ENCODE measurements at places on chromosomes 2 and 18. TPM values are rescaled to one million over a fixed set of nuclear protein-coding genes. Genes with fewer than 3 reads are reported as not detected.

GRCh38 chr2:10934979-10935350, 23.2 kb downstream of the KCNF1 start:
- no peak for DNase-seq

The LOXHD1 gene
- not detected for total RNA-seq

- no peak for DNase-seq
These were observed 81.7 kb upstream of the SEC11C start for GRCh38 chr18:59057969-59058368.

DNA sequence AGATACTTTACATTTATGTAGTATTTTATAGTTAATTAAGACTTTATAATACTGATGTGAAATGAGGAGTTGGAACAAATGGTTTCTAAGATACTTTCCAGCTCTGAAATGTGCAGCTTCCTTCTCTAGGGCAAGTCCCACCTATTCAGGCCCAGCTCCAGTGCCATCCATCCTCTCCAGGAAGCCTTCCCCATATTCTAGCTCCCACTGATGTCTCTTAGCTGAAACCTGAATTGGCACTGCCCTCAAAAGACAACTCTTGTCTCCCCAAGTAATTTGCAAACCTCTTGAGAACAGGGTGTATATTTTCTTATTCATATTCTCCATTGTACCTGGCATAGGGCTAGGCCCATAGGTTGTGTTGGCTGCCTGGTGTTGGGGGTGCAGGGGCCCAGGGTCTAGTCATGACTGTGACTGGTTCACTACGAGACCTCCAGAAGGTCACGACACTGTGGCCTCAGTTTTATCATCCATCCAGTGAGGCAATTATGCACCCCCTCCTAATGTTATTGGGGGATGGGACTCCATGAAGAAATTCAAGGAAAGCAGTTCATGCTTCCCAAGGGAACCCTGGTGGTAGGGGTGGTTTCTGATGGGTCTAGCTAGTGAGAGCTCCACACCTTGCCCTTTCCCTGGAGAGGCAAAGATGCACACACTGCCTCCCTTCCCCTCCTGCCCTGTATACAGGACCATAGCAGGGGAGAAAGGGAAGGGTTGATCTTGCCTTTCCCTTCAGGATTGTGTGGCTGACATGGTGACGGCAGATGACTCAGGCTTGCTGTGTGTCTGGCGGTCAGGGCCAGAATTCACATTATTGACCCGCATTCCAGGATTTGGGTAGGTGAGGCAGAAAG, 2.8 kb downstream of the WDR54 start:
- DNase-seq: no peak

The WBP1 gene
- 28.2 TPM for total RNA-seq

- DNase-seq: no peak
These were observed 2.7 kb downstream of the ST8SIA5 start for GRCh38 chr18:46754188-46754587.

GRCh38 chr2:161335626-161336025, 27.4 kb downstream of the PSMD14 start:
- no peak for DNase-seq

GRCh38 chr2:167293172-167293781, 405.0 kb downstream of the XIRP2 start:
- no peak for DNase-seq

DNA sequence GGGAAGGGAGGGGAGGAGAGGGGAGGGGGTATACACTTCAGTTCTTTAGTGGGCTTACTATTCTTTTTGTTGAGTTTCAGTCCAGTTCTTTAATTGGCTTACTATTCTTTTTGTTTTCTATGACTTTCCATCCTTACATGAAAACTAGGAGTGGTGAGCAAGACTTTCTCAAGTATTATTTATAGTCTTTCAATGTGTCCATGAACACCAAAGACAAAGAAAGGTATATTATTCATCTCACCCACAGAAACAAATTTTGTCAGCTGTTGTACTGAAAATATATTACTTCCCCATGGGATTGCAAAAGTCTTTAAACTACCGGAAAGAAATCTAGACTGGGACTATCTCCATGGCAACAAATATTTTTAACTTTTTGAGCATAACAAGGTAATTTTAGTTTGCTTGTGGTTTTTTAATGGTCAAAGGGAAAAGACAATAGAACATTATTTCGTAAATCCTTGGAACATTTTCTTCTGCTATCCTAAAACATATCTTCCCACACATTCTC, 17.6 kb downstream of the ADAM17 start:
- DNase-seq: no peak

- DNase-seq: no peak
These were observed 461.9 kb upstream of the HS6ST1 start for GRCh38 chr2:128780434-128781080.

DNA sequence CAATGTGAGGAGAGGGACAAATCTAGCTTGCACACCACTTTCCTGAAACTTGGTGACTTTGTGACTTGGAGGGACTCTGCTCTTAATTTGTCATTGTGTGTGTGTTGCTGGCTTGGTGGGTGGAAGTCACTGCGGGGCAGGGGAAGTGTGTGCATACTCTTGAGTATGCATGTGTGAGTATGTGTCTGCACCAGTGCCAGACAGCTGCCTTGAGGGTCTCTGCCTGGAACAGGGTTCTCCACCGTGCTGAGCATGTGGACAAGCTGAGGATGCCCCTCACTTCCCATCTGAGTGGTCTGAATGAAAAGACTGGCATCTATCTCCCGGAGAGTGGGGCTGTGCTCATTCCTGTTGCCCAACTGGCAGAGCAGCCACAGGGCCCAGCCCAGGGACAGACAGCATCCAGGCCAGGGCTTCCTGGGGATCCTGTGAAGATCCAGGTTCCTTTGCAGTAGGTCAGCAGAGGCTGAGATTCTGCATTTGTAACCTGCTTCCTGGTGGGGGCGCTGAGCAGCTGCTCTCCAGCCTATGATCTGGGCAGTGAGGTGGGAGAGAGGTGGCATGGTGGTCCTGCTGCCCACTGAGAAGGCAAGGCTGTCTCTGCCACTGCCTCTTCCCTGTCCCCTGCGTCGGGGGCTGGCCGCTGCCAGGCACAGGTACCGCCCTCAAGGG, 138.9 kb upstream of the HAAO start:
- no peak for DNase-seq

The CD28 gene
- 0.44 TPM for total RNA-seq

- DNase-seq: no peak
These were observed 545 bp upstream of the CDCA7 start for GRCh38 chr2:173354073-173354581.

- DNase-seq: no peak
These were observed 112.8 kb downstream of the CDC42EP3 start for GRCh38 chr2:37558623-37559022.

The CTAGE1 gene
- not detected for total RNA-seq

- DNase-seq: no peak
These were observed 166.4 kb downstream of the PDE11A start for GRCh38 chr2:177906041-177906718.

GRCh38 chr2:9258953-9259399, 52.4 kb downstream of the ASAP2 start:
- no peak for DNase-seq

The SCG2 gene
- total RNA-seq: 0.18 TPM

DNA sequence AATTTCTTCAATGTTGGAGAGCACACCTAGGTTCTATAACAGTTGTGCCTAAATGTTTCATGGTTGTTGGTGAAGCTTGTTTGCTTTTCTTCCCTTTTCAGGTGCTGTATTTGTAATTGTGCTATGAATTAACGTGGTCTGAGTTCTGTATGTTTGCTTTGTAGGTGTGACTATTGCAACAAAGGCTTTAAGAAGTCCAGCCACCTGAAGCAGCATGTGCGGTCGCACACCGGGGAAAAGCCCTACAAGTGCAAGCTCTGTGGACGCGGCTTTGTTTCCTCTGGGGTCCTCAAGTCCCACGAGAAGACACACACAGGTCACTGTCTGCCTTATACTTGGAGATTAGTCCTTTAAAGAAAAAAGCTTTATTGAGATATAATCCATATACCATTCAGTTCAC, 91.2 kb downstream of the ZNF236 start:
- no peak for DNase-seq

- DNase-seq: no peak
These were observed 15.1 kb downstream of the MFF start for GRCh38 chr2:227340106-227340505.

DNA sequence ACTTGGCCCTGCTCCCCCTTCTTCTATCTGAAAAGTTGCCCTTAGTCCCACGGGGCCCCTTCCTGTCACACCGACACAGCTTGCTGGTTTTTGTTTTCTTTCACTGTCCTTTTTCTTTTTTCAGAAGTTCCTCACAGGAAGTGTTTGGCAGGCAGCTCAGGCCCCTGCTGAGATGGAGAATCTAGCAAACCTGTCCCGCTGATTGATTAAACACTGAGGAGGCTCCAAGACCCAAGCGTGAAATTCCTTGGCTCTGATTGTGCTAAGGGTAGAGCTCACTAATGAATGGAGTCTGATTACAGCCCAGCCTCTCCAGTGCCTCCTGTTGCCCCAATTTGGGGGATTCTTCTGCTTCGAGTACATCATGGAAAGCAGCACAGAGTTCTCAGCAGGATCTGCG, 365.9 kb upstream of the MEX3C start:
- DNase-seq: no peak

The BOLL gene
- not detected for total RNA-seq

- no peak for DNase-seq
These were observed 22.0 kb downstream of the GPC1 start for GRCh38 chr2:240457223-240458043.

DNA sequence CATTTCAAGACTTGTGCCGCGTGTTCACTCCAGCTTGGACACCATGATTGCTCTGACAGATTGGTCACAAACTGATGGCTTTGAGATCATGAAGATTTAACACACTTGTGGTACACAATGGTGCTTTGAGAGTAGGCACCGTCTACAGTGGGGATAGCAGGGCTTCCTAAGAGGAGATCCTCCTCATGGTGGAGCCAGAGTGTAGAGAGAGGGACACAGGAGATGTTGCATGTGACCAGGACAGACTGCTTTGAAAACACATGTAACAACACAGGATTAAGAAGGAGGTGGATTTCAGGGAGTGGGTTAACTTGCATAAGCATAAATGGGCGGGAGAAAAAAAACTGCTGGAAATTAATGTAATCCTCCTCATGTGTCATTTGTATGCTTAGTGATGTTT, 95.7 kb upstream of the LINC00305 start:
- DNase-seq: no peak

DNA sequence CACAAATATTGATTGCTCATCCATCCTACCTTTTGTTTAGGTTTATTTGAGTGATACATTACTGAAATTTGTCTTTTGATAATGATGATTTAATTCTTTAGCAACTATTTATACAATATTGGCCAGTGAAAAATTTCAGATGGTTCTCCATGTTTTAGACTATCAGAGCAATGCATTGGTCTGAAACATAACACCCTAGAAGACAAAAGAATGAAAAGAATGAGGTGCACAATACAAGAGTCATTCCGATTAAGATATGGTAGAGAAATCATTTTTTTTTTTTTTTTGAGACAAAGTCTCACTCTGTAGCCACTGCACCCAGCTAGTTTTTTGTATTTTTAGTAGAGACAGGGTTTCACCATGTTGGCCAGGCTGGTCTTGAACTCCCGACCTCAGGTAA, 197.4 kb upstream of the FAM98A start:
- no peak for DNase-seq

DNA sequence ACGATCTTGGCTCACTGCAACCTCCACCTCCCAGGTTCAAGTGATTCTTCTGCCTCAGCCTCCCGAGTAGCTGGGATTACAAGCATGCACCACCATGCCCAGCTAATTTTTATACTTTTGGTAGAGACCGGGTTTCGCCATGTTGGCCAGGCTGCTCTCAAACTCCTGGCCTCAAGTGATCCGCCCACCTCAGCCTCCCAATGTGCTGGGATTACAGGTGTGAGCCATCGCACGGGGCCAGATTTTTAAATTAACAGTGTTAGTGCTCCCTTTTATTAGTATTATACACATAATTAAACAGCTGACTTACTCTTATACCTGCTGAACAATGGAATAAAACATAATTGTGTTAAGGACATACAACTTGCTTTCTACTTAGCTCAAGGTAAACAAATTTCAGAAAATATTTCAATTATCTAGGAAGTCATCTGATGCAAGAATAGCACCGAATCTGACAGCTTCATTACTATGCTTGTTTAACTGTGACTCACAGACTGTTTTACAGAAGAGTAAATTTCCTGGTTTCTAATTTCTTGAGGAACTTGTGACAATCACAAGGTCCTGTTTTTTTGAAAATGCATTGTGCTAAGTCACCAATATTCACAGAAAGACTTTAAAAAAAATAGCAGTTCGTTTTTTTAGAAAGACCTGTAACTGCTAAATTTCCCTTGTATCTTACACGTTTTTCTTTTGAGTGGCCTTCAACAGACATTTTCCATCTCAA, 51.2 kb downstream of the SPIRE1 start:
- no peak for DNase-seq

DNA sequence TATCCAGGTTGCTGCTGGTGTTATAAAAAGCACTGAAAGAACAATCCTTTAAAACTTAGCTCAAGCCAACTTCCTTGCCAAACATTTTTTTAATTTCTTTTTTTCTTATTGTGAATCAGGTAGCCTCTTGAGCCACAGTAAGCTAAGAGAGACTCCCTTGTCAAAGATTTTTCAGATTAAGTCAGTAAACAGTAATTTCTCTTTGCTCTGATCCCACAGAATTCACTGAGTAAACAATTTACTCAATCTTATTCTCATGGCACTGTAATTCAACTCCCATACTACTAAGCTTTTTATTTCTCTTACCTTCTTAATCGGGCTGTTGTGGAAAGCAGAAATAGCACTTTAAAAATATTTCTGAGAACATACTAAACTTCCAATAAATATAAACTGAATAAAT, 82.7 kb downstream of the C2orf74 start:
- DNase-seq: no peak

DNA sequence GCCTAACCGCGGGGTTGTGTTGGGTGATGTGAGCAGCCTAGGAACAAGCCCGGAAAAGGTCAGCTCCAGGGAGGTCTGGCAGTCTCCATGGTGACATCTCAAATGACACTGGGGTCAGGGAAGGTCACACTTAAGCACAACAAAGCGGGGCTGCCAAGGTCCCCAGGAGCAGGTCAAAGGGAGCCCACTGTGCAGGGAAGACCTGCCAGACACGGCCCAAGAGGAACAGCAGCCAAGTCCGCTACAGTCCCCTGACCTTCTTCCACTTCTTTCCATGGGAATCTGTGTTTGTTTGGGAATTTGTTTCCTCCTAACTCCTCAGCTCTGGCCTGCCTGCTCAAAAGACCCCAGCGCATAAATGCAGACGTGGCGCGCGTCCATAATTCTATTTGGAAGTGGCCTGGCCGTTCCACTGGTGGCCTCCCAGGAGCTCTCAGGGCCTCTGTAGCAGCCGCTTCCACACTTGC, 232.1 kb upstream of the COPS8 start:
- no peak for DNase-seq

DNA sequence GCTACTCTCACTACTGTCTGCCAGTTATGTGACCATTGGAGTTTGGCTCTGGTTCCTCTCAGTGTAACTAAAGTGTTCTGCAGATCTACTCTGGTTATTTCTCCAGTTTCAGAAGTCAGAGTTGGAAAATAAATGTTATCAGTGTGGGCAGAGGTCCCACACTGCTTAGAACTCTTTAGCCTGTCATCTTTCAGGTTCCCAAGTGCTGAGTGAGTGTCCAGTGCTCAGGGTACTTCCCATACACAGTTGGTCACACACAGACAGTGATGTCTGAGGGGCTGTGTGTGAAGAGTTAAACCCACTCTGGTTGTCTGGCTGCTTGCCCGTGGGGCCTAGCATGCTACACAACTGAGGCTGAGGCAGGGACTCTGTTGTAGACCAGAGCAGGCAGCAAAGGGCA, 421.8 kb upstream of the MEX3C start:
- no peak for DNase-seq

The RAD51AP2 gene
- total RNA-seq: 0.32 TPM
